Pulmonary artery endothelial cell (primary cell): ENCODE measurements at places on chromosomes 1 and 21. TPM values are rescaled to one million over a fixed set of nuclear protein-coding genes. Genes with fewer than 3 reads are reported as not detected.

TACSTD2 gene
- total RNA-seq = 0.79 and 15.8 TPM in 2 replicates

GRCh38 chr1:42130061-42130660 is 23.0 kb upstream of the GUCA2B start:
- no peak for DNase-seq

DNA sequence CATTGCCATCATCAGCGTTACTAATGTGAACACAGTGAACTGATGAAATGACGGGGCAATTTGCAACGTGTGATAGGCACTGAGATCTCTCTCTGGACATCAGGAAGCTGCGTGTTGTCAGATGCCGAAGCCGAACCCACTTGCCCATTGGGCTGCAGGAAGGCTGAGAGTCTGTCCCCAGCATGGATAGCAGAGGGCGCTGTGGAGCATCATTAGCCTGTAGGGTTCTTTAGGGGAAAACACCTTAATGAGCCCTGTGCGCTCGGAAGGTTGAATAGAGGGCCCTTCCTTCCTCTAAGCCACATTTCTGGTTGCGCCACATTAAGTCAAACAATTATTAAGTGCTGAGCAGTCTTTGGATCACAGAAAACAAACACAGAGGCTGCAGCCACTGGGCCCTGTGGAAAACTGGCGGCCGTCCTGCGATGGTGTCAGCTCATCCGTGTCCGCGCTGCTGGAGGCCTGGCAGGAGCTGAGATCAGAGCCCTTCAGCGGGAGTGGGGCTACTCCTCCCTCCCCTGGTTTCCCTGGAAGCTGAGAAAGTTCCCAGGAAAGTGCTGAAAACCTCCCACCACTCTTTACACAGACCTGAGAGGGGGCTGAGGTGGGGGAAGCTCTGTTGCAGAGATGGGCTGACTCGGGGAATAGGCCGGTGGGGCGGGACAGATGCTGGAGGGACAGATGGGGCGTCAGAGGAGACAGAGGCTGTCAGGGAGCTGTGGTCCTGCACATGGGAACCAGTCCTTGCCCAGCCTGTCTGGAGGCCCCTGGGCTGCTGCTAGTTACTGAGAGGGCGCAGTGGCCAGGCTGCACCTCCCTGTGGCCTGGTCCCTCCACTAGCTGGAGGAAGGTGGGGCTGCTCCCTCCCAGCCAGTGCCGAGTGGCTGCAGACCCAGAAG is 12.7 kb downstream of the TFF2 start:
- peak; percentile 10 for DNase-seq

SFPQ gene
- total RNA-seq = 298 and 333 TPM in 2 replicates

KIAA0040 gene
- 12.4 and 34.5 TPM in 2 replicates for total RNA-seq

GRCh38 chr1:1021010-1021919 is 1.3 kb downstream of the AGRN start:
- DNase-seq = no peak

ZNF683 gene
- not detected in 2 replicates for total RNA-seq

- no peak for DNase-seq
Measured at GRCh38 chr1:97505816-97506215, 415.0 kb downstream of the DPYD start.

DNA sequence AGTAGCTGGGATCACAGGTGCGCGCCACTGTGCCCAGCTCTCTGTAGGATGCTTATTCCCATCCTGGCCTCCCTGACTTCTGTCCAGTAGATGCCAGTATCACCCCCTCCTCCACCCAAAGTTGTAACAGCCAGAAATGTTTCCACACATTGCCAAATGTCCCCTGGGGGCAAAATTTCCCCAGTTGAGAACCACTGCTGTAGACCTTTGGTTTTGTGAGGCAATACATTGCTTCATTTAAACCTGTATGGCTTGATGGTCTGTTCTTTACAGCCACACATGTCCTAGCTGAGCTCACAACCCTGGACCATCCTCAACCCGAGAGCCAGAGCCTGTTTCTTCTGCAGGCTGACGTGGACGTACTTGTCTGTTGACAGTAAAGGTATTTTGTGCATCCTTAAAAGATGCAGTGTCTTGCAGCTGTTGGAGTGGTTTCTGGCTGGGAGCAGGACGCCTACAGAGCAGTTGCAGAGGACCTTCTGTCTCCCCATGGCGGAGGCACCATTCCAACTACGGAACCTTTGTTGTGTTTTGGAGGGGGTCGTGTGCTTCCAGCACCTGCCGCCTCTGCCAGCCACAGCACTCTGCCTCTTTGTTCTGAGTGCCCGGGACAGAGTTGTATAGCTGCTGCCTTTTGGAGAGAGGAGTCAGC is 26.6 kb downstream of the DOP1B start:
- no peak for DNase-seq

DNA sequence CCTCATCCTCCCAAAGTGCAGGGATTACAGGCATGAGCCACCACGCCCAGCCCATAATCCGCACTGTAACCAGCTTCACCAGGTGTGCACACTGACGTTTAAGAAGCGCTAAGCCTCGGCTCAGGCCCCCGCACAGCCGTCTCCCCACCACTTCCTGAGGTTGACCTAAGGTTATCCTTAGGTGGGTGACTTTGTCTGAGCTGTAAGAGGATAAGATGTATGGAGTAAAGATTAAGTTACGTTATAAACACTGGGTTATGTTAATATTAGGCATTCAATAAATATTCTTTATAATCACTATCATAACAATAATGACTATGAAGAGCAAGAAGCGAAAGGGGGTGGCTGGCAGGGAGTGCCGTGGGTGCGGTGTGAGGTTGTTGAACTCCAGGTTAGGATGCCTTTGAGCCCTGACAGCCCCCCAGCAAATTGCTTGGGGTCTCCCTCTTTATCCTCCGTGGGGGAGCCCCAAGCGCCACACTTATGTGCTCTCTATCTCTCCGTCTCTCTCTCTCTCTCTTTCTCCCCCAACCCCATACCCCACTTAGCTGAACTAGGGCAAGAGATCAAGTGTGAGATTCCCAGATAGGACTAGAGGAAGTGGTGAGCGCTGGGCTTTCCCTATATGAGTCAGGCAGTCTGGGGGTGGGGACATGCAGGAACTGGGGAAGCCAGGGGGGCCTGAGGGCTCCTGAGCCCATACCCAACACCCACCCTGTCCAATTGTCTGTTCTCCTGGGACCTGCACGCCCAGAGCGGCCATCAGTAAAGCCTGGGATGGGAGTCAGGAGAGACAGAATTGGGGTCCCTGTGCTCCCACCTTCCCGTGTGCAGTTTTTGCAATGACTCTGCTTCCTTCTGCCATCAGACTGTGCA is 7.6 kb downstream of the EFHD2 start:
- no peak for DNase-seq

- no peak for DNase-seq
Measured at GRCh38 chr1:198660341-198661261, 21.8 kb downstream of the PTPRC start.

GRCh38 chr1:164787834-164788231 is 228.8 kb downstream of the PBX1 start:
- DNase-seq = no peak

GRCh38 chr1:119718972-119719371 is 7.2 kb downstream of the PHGDH start:
- DNase-seq = no peak

- DNase-seq = no peak
Measured at GRCh38 chr1:110210604-110211495, 736 bp downstream of the KCNC4 start.

- no peak for DNase-seq
Measured at GRCh38 chr1:33111965-33112364, 31.0 kb downstream of the AZIN2 start.

DNA sequence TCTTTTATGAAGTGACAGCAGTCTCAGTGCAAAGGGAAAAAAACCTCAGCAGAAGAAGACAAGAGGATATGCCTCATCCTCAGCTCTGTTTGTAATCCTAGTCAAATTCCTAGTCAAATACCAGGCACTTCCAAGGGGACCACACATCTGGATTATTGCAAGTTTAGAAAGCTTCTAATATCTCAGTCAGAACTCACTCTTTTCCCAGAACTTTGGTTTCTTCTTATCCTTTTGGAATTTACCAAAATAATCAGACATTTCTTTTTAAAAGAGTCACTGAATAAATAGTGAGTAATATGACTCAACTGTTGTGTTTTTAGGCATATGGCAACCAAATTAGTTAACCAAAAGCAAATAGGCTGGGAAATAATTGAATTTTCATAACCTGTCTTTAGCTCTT is 47.8 kb downstream of the PRRX1 start:
- DNase-seq = no peak

DNA sequence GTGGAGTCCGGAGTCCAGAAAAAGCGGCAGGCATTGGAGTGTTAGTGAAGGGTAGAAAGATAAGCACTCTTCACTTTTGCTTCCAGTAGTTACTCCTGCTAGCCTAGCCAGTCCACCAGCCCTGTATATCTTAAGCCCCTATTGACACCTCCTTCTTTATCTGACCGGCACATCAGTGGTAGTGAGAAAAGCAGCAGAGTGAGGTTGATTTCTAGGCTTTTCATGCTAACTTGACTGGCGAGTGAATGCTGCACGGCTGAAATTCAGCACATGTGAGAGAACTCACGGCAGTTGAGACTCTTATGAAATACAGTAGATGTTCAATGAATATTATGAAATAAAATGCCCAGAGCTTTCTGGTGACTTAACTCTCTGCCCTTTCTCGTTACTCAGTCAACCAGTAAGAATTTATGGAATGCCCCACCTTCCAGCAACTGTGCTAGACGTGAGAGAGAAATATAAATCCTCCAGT is 128.2 kb downstream of the CACHD1 start:
- DNase-seq = no peak

TMEM52 gene
- total RNA-seq = 0.26 and 0.42 TPM in 2 replicates

SLAMF6 gene
- not detected in 2 replicates for total RNA-seq

GRCh38 chr1:84217239-84217638 is 73.2 kb downstream of the PRKACB start:
- DNase-seq = no peak

DNA sequence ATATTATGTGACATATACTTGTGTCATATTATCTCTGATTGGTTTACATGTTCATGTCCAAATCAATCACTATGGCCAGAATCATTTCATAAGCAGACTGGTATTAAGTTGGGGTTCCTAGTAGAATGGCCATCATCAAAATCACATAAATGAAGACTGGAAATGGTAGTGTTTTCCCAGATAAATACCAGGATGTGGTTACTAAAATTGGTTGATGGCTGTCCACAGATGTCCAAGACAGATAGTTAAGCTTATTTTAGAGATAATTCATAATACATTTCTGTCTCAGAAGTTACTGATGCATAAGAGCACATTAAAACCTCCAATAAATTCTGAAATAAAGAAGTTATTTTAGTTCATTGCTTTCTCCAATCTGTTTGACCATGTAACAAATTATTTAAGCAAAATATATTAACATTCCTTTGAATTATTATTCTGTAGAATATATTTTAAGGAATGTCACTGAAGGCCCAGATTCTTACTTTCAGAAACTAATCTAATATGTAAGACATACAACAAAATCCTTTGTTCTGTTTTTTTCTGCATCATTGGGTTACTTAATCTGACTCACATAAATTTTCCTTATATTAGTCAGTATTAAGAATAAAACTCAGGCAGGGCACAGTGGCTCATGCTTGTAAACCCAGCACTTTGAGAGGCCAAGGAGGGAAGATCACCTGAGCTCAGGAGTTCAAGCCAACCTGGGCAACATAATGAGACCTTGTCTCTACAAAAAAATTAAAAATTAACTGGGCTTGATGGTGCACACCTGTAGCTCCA is 483.9 kb downstream of the PTPRC start:
- no peak for DNase-seq

RUNX1 gene
- 4.4 and 5.4 TPM in 2 replicates for total RNA-seq

DNA sequence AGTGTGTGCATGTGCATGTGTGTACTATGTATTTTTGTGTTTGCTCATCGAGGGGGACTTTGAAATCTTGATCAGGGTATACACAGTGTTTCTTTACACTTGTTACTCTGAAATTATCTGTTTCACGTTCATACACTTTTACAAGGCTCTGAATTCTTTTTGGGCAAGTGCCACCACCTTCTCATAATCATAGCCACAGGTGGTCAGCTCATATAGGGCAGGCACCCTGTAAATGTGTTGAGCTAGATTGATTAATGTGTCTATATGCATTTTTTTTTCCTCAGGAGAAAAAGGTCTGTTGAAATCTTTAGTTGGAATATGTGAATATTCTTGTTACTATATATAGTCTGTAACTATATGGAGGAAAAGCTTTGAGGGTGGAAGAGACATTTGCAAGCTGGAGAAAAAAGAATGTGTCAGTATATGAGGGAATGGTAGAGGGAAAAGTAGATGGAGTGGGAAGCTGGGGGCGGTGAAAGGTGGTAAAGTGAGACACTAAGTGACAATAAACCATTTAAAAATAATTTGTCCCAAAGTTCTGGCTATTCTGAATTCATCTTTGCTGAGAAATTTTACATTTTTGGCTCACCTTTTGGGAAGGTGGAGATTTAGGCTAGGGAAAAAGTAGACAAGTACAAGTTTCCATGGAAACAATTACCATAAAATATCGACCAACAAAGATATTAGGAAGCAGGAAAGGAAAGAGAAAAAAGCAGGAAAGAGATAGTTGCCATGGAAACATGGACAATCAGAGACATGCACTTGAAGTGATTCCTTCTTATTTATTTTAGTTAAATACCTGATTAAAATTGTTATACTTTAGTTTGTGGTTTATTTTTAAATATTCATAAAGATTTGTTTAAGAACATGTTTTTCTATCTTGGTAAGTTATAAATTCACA is 277.5 kb downstream of the PDE4B start:
- DNase-seq = peak; percentile 7

- no peak for DNase-seq
Measured at GRCh38 chr21:30148906-30149305, 17.7 kb downstream of the CLDN17 start.

- DNase-seq = no peak
Measured at GRCh38 chr1:111742938-111743549, 3.8 kb upstream of the INKA2 start.

DNA sequence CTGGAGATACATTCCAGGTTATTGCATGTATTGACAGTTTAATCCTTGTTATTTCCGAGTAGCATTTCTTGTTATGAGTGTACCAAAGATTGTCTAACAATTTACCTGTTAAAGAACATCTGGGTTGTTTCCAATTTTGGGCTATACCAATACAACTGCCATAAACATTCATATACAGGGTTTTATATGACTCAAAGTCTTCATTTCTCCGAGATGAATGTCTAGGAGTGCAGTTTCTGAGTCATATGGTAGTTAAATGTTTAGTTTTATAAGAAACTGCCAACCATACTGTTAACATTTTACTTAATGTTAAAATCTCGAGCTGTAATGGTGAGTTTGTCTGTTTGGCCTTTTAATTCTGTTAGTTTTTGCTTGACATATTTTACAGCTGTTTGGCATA is 10.0 kb downstream of the RAB4A start:
- DNase-seq = no peak

KIAA1614 gene
- total RNA-seq = 1.8 and 2.6 TPM in 2 replicates

LMX1A gene
- total RNA-seq = not detected in 2 replicates

ANGPTL7 gene
- not detected in 2 replicates for total RNA-seq

GRCh38 chr1:30331415-30332065 is 391.8 kb downstream of the MATN1 start:
- no peak for DNase-seq

DNA sequence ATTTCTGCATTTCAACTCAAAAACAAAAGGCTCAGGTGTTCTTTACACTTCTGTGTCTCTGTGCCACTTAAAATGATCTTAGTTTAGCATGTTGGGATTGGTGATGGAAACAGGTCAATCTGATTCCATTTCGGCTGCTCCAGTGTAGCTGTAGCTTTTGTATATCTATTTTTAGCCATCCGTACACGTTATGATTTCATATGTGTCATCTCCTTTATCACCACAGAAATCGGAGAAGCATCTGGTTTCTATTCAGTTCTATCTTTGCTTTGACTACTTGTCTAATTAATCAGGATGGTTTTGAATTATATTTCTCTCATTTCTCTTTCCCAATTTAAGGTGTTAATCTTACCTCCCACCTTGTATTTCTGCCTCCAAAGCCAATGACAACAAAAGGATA is 41.1 kb downstream of the RGS21 start:
- DNase-seq = no peak

PER3 gene
- 1.7 and 1.9 TPM in 2 replicates for total RNA-seq
